Stimulated activated CD8-positive, alpha-beta memory T cell treated with anti-CD3 and anti-CD28 coated beads, Interleukin-15, amount 100 ng/mL, for 1 hour (primary cell): ENCODE measurements at places on chromosomes 2 and 18.

DNA sequence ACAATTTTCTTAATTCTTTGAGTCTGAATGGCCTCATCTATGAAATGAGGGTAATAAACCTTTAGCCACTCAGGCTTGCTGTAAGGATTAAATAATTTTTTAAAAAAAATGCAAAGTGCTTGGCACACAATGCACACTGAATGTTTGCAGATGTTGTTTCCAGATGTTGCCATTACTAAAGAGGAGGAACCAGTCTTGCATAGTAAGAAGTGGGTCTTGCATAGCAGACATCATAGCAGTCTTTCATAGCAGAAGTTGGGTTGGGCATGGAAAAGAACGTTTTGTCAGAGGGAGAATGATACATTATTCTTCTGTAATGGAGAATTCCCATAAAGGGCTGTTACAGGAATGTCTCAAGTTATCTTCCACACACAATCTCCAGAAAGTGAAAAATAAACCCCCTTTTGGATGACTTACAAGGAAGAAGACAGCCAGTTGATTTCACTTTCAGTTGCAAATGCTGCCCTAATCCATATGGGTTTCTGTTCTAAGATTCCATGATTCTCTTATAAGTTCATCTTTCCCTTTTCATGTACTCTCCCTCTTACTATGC, 327.7 kb downstream of the SUCLG1 start:
- no peak for DNase-seq

- DNase-seq: no peak
These were observed 86.6 kb downstream of the MARCO start for GRCh38 chr2:119028327-119029174.

DNA sequence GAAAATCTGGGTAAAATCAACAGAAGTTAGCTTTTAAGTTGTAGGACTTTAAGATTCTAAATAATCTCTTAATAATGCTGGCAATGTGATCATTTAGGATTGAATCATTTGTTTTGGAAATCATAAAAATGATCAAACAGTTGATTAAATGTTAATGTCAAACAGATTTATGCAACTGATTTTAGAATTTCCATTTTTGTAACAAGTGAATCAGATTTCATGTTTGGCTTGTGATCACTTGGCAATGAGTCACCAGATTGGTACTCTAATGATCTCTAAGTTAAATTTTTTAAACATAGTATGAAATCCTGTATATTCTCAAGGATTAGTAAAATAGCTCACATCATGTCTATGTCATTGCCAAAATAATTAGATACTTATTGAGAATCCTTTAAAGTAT, 50.1 kb upstream of the UNC80 start:
- no peak for DNase-seq

- DNase-seq: no peak
These were observed 4.4 kb downstream of the IHH start for GRCh38 chr2:219056176-219056895.

- DNase-seq: no peak
These were observed 30.8 kb downstream of the C18orf54 start for GRCh38 chr18:54388203-54389142.

GRCh38 chr2:64318476-64318748, 135.6 kb upstream of the LGALSL start:
- DNase-seq: no peak

GRCh38 chr2:72051971-72052505, 95.6 kb downstream of the CYP26B1 start:
- DNase-seq: no peak

GRCh38 chr2:83850071-83850725, 608.9 kb downstream of the SUCLG1 start:
- DNase-seq: no peak

- DNase-seq: no peak
These were observed 94.8 kb upstream of the ARL5A start for GRCh38 chr2:151922845-151923666.

GRCh38 chr2:224428787-224429440, 27.0 kb upstream of the FAM124B start:
- DNase-seq: no peak

- DNase-seq: no peak
These were observed 6.4 kb upstream of the CTLA4 start for GRCh38 chr2:203861197-203861596.

DNA sequence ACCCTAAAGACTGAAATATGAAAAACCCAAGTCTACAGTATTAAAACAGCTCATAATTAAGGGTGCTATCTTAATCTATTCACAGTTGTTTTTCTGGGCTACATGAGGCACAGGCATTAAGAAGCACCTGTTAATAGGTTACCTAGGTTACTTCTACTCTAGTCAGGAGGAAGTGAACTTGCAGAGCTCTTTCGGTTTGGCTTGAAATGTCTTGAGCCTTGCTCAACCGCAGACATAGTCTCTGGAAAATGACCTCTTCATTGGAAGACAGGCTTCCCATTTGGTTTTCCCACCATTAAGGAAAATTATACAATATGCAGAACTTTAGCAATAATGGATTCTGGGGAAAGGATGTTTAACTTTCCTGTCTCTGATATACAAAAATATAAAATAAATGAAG, 142.3 kb upstream of the KCNJ3 start:
- no peak for DNase-seq

DNA sequence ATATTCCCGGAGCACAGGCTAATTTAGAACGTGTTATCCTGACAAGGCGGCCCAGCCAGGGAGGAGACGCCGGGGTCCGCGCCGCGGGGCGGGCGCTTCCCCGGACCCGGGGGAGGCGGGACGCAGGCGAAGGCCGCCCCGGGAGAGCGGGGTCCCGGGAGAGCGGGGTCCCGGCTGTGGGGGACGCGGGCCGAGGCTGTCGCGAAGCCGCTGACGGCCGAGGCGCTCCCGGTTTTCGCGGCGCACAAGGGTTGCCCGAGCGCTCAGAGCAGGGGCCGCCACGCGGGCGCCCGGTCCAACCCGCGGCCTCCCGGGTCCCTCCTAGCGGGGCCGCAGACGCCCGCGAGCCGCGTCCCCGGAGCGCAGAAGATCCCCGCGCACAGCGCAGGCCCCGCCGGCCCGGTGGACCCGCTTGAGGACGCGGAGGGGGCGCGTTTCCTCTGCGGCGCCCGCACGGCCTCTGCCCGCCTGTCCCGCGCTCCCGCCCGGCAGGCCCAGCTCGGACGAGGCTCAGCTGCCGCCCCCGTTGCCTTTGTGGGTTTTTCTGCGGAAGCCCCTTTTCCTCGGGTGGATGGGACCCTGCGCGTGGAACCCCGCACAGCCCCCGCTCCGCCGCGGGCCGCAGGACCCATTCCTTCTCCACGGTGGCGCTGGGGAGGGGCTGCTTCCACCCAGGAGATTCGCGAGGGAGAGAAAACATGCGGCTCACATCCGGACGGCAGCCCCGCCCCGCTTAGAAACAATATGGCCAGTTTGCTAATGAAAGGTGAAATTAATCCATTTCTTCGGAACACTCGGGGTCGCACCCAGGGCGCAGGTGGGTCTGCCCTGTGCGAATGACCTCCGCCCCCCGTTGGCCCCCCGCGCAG, 9.6 kb upstream of the KCNG2 start:
- no peak for DNase-seq

- DNase-seq: no peak
These were observed 3.4 kb downstream of the IL1R1 start for GRCh38 chr2:102145934-102146333.

DNA sequence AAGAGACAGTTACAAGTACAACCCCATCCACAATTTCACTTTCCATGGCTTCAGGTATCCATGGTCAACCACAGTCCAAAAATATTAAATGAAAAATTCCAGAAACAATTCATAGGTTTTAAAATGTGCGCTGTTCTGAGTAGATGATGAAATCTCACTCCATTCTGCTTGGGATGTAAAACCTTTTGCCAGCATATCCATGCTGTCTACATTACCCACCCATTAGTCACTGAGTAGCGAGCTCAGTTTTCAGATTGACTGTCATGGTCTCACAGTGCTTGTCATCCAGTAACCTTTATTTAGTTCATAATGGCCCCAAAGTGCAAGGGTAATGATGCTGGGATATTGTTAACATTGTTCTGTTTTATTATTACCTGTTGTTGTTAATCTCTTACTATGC, 40.5 kb downstream of the SMAD4 start:
- DNase-seq: no peak

DNA sequence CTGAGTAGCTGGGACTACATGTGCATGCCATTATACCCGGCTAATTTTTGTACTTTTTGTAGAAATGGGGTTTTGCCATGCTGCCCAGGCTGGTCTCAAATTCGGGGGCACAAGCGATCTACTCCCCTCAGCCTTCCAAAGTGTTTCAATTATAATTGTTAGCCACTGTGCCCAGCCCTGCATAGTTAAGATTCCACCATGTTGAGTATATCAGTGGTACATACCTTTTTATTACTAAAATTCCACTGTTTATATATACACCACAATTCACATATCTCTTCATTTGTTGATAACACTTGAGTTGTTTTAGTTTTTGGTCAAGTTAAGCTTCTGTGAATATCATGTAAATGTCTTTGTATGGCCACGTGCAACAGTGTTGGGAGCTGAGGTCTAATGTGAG, 12.8 kb upstream of the FMNL2 start:
- no peak for DNase-seq

DNA sequence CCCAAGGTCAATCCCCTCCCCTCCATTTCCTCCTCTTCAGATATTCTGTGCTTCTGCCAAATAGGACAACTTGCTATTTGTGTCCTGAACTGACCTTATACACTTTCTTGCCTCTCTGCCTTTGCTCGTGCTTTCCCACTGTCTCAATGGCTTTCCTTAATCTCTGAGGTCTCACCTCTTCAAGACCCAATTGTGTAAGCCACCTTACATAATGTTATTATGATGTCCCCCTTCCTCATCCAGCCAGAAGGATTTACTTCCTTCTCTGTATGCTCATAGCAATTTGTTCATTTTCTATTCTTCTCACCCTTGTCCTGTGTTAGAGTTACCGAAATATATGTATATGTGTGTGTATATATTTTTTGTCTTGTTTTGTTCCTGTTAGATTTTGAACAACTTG, 26.9 kb upstream of the DARS1 start:
- no peak for DNase-seq

DNA sequence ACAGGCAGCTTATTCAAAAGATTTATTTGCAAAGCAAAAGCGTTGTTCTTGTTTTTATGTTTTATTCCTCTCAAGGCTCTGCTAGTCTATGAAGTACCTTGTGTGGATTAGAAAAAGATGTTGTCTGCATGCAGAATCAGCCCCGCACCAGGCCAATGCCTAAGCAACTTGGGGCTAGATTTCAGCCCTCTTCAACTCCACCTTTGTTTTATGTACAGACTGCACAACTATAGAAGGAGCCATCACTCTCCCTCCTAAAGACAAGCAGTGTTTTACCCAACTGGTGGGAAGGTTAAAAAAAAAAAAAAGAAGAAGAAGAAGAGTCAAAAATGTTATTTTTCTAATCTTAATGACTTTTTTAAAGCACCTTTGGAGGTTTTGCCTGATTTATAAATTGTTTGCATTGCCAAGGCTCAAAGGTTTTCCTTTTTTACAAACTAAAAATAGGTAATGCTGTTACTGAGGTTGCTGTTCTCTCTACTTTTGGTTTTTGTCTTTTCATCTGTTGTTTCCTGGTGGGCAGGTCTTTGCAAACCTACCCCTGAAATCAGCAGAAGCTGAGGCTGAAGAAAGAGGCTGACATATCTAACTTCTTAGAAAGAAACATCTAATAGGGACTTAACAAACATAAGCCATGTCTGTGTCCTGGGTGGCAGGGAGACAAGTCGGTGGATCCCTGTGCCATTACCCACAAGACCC, 164.0 kb downstream of the SLC39A10 start:
- DNase-seq: no peak

DNA sequence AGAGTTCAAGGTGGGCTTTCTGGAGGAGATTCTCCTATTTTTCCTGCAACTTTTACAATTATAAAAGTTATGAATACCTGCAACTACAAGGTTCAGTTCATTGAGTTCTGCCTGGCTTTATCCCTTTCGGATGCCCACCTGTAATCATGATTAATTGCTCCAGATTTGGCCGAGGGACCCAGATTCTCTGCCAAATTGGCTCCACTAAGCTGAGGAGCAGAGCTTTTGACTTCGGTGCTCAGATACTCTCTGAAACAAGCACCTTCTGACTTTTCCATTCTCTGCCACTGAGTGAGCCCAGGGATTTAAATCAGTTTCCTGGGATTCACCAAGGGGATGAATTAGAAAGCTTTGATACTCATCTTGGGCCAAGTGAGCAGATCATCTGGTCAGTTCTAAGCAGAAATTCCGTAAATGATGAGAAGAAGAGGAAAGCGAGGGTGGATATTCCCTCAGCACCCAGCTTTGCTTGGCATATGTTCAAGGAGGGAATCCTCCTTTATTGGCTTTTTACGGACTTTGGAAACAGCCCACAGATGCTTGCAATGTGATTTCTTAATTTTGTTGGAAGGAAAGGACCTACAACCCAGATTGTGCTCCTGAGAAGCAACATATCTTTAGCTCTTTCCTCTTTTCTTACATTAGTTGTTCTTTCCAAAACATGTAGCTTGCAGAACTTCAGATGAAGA, 179.2 kb downstream of the SETBP1 start:
- no peak for DNase-seq

DNA sequence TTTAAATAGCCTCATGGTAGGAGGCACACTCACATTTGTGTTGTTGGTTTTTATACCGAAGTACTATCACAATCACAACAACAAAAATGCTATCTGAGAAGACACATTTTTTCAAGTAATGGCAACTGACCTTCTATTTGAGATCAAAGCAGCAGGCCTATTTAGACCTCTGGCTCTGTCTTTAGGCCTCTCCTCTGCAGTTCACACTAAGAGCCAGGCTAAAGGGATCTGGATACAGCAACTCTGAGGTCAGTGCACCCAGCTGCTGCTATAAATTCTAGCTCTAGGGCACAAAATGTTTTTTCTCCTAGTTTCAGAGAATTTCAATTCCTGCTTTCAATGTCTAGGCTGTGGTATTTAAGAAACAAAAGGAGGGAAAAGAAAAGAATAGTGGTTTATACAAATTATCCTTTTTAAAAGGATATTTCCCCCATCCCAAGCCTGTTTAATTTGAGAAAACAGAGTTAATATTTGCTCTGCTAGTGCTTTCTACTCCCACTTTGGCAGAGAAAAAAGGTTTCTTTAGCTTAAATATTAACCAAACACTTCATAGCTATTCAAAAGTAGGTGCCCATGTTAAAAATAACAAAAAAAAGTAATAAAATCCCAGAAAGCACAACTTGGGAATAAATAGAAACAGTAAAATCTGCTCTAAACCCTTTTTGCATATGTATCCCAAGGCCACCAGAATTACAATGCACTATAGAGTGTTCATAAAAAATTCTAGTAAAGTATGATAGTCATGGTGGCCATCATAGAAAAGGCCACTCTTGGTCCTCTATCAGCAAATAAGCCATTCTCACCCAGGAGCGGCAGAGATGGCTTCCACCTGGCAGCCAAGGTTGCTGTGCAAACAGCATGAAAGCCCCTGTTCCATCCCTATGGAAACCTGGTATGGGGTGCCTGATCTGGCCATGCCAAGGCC, 293.6 kb upstream of the SESTD1 start:
- no peak for DNase-seq

GRCh38 chr2:180158961-180159360, 151.9 kb upstream of the CWC22 start:
- no peak for DNase-seq

GRCh38 chr2:66748939-66749338, 314.0 kb downstream of the MEIS1 start:
- DNase-seq: no peak

GRCh38 chr2:38590053-38590452, 12.7 kb downstream of the HNRNPLL start:
- no peak for DNase-seq
